Fibroblast of skin of left biceps (primary cell): ENCODE measurements at places on chromosomes 1 and 21.

- DNase-seq: peak; percentile 4
These were observed 34.1 kb downstream of the OR2G3 start for GRCh38 chr1:247639381-247639981.

- no peak for DNase-seq
These were observed 21.5 kb downstream of the OSBPL9 start for GRCh38 chr1:51638350-51638749.

DNA sequence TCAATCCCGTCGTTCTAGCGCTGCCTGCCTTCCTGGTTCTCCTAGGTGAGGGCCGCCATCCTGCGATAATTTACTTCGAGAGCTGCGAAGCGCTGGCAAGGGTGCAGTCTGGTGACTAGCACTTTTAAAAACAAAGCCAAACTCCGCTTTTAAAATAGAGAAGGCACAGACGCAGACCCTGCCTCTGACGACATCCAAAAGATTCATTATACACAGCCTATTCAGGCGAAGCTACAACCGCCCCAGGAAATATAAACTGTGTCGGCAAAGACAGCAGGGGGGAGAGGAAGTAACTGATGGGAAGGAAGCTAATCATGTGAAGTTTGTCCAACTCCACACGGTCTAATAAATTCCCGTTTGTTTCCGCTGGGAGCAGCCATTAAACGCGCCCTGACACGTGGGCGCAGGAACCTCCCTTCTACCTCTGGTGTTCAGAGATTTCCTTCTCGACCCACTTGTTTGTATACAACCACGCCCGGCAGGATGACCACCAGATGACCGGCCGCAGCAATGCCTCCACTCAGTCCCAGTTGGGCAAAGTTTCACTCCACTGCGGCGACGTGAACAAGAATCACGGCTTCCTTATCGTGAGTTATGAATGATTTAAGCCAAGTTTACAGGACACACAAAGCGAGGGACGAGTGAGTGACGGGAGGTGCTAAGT, 1.3 kb downstream of the GNG12 start:
- no peak for DNase-seq

DNA sequence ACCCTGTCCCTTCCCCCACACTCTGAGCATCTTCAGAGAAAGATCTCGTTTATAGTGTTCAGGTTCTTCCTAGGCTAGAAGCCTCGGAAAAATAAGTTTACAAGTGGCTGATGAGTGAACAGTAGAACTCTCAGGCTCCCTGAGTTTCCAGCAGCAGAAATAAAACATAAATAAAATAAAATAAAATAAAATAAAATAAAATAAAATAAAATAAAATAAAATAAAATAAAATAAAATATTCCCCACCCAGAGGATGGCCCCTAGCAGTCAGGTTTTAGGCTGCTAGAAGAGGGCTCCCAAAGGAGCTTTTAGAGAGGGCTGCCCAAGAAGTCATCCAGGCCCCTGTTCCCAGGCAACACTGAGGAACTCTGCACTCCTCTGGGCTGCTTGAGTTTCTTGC, 55.1 kb downstream of the KCNC4 start:
- no peak for DNase-seq

DNA sequence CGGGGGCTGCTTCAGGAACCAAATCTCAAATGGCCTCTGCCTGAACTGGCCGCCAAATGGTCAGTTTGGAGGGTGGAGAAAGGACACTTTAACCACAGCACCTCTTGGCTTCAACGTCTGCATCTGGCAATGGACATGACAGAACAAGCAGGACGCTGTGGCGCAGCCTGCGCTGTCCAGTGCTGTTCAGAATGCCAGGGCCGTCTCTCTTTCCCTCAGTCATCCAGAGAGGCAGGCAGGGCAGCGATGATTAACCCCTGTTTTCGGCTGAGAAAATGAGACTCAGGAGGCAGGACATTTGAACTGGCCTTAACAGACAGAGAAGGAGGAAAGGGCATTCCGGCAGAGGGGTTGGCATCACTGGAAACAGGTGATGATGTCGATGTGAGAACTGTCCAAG, 48.6 kb downstream of the GLIS1 start:
- no peak for DNase-seq

DNA sequence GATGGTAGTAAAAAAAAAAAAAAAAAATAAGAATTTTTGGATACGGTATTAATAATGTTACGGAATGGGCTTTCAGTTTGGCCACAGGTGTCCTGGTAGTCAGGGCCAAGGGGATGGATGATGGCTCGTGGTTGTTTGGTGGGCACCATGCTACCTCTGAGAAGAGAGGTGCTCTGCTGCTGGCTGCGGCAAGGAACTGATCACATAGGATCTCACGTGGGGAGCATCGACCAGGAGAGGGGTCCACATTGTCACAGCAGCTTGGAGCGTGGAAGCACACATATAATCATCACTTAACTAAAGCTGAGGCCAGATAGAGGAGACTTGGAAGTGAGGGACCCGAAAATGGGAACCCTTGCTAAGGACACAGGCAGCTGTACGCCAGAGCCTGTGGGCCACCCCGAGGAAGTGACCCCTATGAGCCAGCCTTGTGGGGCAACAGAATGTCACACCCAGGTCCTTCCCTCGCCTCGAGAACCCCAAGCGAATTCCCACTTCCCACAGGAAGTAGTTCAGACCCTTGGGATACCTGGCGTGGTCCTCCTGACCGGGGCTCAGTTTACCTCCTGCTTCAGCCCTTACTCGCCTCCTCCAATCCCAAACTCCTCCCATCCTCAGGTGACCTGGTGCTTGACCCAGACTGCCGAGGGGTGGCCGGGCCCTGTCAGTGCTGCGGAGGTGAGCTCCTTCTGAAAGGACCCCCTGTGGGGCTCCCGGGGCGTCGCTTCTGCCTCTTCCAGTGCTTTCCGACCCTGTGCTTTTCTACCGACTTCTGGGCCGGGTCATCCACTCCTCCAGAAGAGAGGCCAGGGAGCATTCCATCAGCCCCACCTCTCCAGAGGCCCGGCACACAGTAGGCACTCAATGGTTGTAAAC, 222.0 kb downstream of the CAMTA1 start:
- DNase-seq: no peak

DNA sequence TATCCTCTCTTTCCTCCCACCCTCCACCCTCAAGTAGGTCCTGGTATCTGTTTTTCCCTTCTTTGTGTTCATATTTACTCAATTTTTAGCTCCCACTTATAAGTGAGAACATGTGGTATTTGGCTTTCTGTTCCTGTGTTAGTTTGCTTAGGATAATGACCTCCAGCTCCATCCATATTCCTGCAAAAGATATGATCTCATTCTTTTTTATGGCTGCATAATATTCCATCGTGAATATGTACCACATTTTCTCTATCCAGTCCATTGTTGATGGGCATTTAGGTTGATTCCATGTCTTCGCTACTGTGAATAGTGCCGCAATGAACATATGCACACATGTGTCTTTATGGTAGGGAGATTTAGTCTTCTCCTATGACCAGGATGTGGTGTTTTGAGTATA, 14.5 kb downstream of the OLIG2 start:
- DNase-seq: no peak

- no peak for DNase-seq
These were observed 23.7 kb upstream of the PLCH2 start for GRCh38 chr1:2452201-2452931.

- DNase-seq: no peak
These were observed 10.1 kb downstream of the SLC6A9 start for GRCh38 chr1:44021156-44021555.

GRCh38 chr1:115713906-115714305, 54.6 kb downstream of the CASQ2 start:
- DNase-seq: no peak
